Caki2 (cell line): ENCODE measurements at places on chromosomes 16 and 17. TPM values are rescaled to one million over a fixed set of nuclear protein-coding genes. Genes with fewer than 3 reads are reported as not detected.

The DHX58 gene
- total RNA-seq, result 21.4 and 27.0 TPM in 2 replicates

The CHD9NB gene
- 3.8 TPM in 1 of 2 replicates, not detected in the other for total RNA-seq

The LPCAT2 gene
- 0.49 and 0.84 TPM in 2 replicates for total RNA-seq

The C17orf100 gene
- total RNA-seq, result 5.7 and 6.4 TPM in 2 replicates

The CEP20 gene
- total RNA-seq, result 121 and 130 TPM in 2 replicates

GRCh38 chr17:298791-299450 is 53.7 kb downstream of the RPH3AL start:
- DNase-seq, result no peak

GRCh38 chr17:47760409-47761140 is 27.5 kb downstream of the TBX21 start:
- DNase-seq, result no peak

GRCh38 chr17:27871407-27871806 is 21.8 kb downstream of the LYRM9 start:
- no peak for DNase-seq

DNA sequence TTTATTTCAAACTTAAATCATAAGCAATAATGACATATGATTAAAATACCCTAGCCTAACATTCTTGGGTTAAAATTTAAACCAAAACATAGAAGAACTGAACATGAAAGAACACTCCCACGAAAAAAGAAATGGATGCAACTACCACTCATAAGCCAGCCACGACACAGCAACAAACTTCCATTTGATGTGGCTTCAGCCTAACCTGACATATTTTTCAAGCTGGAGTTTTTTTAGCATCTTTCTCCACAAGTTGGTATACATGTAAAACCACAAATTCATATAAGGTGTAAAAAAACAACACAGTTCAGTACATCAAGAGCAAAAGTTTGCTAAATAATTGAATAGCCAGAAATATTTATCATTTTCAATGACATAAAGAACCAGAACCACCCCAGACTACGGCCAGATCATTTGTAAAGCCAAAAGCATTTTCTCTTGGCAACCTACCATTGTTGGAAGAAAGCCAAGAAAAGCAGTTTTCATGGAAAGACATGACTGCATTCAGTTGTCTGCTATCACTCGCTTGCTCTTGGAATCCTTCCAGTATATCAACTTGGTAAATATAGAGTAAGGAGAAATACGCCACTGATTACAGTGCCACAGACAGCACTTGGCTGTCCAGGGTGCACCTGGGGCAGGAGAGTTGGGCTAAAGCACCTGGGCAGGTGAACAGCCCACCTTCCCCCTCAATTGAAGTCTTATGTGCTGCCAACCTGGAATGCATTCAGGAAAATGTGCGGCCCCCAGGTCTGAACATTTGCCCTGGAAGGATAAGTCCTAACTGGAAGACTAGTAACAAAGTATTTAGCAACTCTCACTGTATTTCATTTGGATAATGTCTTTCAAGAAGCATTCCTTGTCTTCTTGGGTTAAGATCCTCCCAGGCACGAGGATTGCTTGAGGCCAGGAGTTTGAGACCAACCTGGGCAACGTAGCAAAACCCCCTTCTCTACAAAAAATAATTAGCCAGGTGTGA is 60.5 kb downstream of the CREBBP start:
- DNase-seq, result peak; percentile 84

GRCh38 chr17:8994319-8994718 is 27.0 kb upstream of the NTN1 start:
- DNase-seq, result peak; percentile 30

DNA sequence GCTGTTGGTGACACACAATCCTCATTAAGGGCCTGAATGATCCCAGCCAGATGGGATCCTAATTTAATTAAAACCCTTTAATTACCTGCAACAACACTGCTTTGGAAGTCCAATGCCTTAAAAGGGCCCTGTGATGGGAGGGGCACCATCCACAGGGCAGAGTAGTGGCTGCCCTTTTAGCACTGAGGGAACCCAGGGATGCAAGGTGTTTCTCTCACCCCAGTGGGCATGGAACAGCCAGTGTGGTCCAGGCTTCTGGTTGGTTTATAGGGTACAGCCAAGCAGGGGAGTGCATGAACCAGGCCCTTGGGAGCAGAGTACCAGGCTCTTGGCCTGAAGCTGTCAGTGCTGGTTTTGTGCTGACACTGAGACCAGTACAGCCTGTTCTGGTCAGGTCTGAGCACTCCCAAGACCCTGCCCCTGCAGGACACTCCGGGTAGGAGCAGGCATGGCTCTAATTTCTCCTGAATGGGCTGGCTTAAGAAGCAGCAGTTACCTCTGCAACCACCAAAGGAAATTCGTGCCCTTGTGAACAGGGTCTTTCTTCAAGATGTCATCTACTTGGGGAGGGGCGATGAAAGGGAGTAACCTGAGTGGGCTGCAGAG is 9.9 kb downstream of the NXPH3 start:
- DNase-seq, result no peak

DNA sequence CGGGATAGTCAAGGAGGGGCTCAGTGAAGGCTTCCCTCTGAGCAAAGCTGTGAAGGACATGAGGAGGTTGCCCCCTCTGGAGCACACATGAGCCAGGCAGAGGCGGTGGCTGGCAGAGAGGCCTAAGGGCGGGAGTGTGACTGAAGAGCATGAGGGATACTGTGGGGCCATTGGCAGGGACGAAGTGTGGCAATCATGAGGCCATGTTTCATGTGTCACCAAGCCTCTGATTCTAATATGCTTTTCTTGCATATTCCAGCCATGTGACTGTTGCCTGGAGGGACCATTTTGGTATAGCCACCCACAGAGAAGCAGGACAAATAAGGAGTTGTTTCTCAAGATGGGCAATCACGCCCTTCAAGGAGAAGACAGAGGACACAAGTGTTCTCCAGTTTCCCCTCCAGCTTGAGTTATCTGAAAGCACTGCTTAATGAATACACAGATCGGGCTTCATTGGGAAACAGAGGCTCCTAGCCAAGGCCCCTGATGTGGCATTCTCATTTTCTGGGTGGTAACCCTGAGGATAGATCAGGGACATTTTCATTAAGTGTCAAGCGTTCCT is 68.0 kb downstream of the AKAP1 start:
- no peak for DNase-seq

GRCh38 chr16:29315046-29315445 is 91.5 kb downstream of the NPIPB11 start:
- DNase-seq, result no peak

DNA sequence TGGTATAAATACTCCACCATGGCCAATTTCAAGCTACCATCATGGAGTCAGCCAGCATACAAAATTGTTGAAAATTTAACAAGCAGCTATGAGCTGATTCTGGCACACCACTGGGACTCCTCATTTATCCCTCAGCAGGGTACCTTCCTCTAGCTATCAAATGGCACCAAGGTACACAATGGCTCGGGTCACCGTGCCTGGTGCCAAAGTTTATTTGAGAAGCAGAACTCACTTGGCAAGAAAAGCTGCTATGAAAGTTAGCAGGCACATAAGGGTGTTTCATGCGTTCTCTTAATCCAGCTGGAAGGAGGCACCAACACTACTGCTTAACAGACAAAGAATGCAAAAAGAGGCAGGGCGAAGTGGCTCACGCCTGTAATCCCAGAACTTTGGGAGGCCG is 51.6 kb downstream of the IKZF3 start:
- no peak for DNase-seq

GRCh38 chr17:56109836-56110235 is 43.4 kb upstream of the ANKFN1 start:
- no peak for DNase-seq

DNA sequence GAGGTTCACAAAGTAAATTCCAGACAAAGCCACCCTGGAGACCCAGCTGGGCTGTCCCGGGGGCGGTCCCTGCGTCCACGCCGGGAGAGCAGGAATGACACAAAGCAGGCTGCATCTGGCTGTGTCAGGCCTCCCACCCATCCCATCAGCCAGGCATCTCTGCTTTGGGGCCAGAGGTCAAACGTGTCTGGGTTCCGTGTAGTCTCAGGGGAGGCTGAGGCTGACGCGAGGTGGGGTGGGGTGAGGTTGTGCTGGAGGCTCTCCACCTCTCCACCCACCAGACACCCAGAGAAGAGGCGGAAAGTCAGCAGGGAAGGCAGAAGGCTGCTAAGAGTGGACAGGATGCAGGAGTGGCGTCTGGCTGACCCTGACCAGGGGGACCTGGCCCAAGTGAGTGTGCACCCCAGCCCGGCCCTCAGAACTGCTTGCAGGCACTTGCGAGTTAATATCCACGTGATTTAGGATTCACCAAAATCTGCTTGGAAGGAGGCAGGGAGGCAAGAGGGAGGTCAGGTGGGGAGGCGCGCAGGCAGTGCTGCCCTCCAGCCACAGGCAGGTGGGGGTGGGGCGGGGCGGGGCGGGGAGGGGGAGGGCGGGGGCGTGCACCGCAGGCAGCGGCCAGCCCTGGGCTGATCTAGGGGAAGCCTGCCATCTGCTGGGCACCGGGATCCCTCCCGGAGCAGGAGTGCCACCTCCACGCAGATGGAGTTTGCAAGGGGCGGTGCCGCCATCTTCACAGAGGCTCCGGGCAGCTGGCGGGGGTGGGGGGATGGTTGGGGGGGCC is 44.3 kb downstream of the TBC1D16 start:
- DNase-seq, result peak; percentile 46

GRCh38 chr17:13827118-13827517 is 225.4 kb upstream of the HS3ST3A1 start:
- DNase-seq, result no peak

- no peak for DNase-seq
These were observed at the start of gene DLX4 for GRCh38 chr17:49969134-49969759. Gene DLX4, plus strand, starts transcription at chr17:49969190. Its CDS starts 279 bp downstream, at chr17:49969469.

DNA sequence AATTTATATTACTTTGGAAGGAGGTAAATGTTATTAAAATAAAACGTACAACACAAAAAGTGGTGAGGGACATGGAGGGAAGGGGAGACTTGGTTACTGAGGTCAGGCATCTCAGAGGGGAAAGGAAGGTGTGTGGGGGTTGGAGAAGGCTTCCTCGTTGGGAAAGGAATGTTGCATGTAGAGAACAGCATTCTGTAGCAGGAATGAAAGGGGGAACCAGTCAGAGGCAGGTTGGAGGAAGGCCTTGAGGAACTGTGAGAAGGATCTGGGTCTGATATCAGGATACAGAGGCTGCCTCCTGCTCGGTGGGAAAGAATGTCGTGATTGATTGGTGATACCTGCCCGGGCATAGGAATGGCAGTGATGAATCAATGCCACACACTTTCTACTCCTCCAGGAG is 103.3 kb upstream of the ZFHX3 start:
- no peak for DNase-seq
